GM23338 (cell line): ENCODE measurements at places on chromosomes 3 and 15.

DNA sequence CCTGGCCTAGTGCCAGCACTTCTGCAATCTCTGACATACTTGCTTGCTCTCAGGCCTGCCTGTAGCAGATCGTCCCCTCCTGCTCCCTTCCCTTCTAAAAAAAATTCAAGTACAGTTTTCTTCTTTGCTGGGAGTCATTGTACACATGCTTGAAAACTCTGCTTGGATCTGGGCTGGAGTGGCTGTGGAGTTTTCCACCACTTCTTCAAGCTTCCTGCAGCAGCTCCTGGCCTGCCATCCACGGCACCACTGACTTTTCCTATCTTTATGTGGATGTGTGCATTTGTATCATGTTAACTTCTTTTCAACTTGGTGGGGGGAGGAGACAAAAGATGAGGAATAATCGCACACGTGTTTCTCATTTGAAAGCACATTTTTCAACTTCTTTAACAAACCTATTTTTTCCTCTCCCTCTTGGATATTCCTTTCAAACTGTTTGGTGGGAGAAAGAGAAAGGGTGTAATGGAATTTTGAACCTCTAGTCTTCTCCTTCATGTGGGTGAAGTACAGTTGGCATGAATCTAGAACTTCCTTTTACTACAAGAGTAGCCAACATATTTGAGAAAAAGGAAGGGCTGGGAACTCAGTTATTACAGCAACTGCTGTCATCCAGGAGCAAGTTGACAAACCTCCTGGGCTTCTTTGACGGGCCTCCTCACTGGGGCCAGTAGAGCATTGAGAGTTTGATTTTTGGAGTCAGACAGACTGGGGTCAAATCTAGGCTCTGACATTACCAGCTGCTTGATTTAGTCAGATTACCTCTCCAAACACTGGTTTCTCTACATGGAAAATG lies 61.2 kb upstream of the LRTM1 start:
- peaks cover 10% of the 10 kb centered on the region for H3K4me1 ChIP-seq
- no peak overlapping the region for H3K4me3 ChIP-seq
- H3K36me3 ChIP-seq = no peaks in the 10 kb centered on the region
- DNase-seq = no peak
- H3K27me3 ChIP-seq = no peaks in the 10 kb centered on the region
- no peak overlapping the region for H3K27ac ChIP-seq

- no peak overlapping the region for H3K27ac ChIP-seq
- no peaks in the 10 kb centered on the region for H3K36me3 ChIP-seq
- no peaks in the 10 kb centered on the region for H3K4me1 ChIP-seq
- no peaks in the 10 kb centered on the region for H3K27me3 ChIP-seq
- H3K4me3 ChIP-seq = no peak overlapping the region
- DNase-seq = no peak
Measured at GRCh38 chr15:62020576-62021160, 39.6 kb downstream of the VPS13C start.

GRCh38 chr3:145906301-145906700 lies 254.7 kb downstream of the PLOD2 start:
- no peak overlapping the region for H3K27ac ChIP-seq
- no peak for DNase-seq
- H3K27me3 ChIP-seq = no peaks in the 10 kb centered on the region
- no peaks in the 10 kb centered on the region for H3K4me1 ChIP-seq
- no peaks in the 10 kb centered on the region for H3K36me3 ChIP-seq

DNA sequence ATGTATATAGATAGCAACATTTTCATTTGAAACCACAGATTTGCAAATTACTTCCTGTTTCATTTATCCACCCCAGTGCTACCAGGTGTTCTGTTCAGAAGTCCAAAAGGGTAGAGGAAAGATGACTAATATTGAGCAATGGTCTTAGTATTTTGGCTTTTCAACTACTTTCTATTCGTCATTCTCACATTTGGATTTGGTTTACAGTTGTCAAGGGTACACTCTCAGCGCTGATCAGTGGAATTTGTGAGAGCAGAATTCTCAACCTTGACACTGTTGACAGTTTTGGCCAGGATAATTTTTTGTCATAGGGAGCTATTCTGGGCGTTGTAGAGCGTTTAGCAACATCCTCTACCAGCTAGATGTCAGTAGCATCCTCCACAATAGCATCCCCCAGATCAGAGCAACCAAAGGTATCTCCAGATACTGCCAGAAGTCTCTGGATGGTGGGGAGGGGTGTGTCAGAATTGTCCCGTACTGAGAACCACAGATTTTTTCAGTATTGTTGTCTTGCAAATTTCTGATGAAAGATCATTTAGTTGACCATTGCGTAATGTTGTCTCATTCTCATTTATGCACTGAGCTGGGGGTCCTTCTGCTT lies 4.2 kb downstream of the HMCES start:
- H3K36me3 ChIP-seq = no peaks in the 10 kb centered on the region
- no peak for DNase-seq
- H3K27me3 ChIP-seq = no peaks in the 10 kb centered on the region
- peaks cover 15% of the 10 kb centered on the region for H3K4me1 ChIP-seq

DNA sequence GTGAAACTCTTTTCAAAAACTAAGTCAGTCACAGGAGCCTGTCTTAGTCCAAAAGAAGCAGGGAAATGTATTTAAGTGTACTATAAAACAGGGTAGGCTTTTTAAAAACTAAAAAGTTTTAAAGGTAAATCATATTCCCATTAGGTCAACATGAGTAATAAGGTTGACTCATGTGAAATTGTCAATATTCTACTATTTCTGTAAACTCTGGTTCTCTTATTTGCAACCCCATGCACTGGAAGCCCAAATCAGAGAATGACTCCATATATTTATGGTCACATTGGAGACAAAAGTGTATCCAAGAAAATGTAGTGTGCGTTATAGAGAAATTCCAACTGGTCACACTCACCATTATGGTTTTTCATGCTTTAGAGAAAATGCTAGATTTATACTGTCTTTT lies 600.3 kb upstream of the TGFBR2 start:
- no peaks in the 10 kb centered on the region for H3K27me3 ChIP-seq
- no peak overlapping the region for H3K4me3 ChIP-seq
- no peaks in the 10 kb centered on the region for H3K36me3 ChIP-seq

DNA sequence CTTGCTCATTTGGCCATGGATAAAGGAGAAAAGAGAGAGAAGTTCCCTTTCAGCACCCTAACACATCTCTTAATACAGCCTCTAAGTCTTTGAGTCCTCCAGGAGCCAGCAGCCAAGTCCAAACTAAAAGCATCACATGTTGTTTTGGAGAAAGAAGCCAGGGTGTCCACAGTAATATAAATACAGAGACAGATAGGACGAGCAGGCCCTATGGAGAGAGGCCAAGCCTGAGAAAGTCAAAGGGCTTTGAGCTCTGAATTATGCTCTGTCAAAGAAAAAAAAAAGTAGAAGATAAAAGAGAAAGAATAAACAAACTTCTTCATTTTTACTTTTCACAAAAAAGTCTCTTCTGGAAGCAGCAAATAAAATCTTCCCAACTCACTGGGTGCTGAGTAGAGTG lies 92.4 kb upstream of the THBS1 start:
- no peaks in the 10 kb centered on the region for H3K27me3 ChIP-seq
- no peak for DNase-seq
- no peak overlapping the region for H3K27ac ChIP-seq
- no peak overlapping the region for H3K4me3 ChIP-seq
